ENCODE measurements at places on chromosomes 5 and 9.
A peak's percentile ranks its signal among the peaks of the same experiment; 100 is the strongest.

DNA sequence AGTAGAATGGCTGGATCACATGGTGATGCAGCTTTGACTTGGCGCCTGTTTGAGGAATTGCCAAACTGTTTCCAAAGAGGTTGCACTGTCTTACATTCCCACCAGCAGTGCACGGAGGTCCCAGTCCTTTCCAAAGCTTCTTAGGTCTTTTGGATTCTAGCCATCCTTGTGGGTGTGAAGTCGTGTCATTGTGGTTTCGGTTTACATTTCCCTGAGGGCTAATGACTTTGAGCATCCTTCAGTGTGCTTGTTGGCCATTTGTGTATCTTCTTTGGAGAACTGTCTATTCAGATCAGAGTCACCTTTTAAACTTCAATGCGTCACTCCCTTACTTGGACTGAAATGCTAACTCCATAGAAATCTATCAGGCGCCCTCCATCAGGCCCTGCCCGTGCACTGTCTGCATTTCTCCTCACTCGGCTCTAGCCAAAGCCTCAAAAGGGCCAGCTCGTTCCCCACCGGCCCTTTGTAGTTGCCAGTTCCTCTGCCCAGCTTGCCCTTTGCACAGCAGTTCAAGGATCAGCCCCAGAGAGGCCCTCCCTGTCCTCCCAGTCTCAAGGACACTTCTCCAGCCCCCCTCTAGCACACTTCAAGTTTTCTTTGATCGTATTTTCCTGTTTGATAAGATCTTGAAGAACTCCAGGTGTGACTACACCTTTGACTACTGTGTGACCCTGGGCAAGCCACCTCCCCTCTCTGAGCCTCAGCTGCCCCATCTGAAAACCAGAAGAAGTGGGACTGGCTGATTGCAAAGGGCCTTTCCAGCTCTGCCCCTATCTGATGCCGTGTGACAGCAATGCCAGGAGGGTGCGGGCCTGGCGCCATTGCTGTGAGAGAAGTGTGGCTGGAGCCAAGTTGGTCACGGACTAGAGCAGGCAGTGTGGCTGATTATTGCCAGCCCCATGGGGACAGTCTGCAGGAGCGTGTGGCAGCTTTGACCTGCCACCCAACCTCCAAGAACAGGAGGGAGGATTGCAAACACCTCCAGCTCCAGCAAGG is 5.6 kb downstream of the HRH2 start:
- DNase-seq: no peak

DNA sequence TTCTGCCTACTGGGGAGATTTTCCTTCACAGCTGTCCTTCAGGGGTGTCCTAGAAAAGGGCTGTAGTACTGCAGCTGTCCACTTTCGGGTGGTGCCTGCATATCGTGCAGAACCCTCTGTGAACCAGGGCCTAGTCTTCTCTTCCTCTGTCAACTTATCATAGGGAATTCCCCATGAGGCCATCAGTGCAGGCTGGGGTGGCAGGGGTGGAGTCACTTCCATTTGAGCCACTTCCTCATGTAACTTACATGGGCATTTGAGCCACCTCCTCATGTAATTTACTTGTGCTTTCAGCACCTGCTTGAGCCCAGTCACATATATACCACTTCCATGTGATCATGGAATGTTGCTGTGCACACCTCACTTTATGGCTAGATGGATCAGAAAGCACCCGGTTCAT is 742.0 kb upstream of the RGMB start:
- no peak for DNase-seq

DNA sequence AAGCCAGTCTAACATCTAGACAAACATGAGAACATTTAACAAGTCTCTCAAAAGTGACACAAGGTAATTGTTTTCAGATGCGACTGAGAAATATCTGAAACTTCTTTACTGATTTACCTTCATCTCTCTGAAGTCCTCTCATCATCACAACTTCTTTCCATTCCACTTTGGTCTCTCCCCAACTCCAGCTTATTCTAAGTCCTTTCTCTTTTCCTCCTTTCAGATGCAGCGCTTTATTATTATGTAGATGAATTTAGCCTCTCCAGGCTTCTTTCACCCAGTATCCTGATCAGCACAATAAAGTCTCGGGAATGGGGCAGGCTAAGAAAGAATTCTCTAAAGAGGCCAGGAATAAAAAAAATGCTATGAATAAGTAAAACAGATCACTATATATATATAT is 128.0 kb downstream of the KCTD16 start:
- no peak for DNase-seq

DNA sequence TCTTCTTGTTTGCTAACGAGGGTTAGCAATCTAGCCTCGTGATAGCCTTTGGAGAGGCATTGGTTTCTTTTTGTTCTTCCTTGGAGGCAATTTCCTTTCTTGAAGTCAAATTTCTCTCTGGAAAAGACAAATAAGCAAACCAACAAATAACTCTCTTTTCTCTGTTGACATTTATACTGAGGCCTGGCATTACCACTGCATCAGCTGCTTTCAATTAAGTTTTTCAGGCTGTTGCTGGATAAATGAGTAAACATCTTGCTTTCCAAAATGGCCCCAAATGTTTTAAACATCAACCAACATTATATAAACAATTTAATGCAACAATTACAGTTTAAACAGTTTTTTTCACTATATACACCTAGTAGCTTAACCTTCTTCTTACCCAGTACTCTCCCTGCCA is 264.4 kb downstream of the HTR1A start:
- no peak for DNase-seq

- DNase-seq: peak; percentile 78
Observed at GRCh38 chr9:99184475-99185347, 37.0 kb downstream of the ALG2 start.

GRCh38 chr5:131081374-131081773 is 83.7 kb downstream of the HINT1 start:
- DNase-seq: no peak

- DNase-seq: no peak
Observed at GRCh38 chr9:37645903-37646506, 4.7 kb upstream of the FRMPD1 start.

DNA sequence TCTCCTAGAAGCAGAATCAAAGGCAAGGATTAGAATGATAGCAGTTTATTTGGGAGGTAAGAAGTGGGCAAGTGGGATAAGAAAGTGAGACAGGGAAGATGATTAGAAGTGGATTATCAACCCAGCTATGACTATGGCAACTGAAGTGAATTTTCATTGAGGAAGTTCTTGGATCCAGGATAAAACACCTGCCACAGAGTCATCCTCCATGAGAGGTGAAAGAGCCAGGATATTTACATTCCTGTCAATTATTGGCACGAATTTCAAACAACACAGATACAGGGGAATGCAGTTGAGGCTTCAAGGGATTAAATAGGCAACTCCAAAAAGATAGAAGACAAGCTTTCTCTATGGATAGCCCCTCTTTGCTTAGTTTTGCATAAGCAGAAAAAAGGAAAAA is 31.8 kb upstream of the ZNF366 start:
- no peak for DNase-seq

DNA sequence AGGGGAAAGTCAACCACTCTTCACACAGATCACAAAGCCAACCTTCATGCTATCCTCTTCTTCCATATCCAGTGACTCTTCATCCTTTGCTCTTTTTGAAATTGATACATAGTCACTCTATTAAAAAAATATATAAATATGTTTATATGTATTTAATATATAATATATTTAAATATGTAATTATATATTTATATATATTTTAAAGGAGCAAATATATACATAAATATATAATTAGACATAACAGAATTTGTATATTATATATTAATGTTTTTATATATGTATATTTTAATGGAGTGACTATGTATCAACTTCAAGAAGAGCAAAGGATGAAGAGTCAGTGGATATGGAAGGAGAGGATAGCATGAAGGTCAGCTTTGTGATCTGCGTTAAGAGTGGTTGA is 374.9 kb downstream of the CDH9 start:
- no peak for DNase-seq

DNA sequence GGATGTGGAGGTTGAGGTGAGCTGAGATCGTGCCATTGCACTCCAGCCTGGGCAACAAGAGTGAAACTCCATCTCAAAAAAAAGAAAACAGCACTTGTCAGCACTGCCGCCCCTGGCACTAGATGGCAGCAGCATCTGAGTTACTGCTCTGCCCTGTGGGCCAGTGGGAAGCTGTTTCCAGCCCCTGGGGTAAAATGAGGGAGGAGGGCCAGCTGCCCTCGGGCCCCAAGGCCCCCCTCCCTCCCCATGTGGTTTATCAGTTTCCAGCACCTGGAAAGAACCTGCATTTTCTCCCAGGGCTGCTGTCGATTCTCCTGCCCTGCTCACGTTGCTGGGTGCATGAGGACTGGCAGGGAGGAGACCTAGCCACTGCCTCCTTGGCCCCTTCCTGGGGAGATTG is 13.2 kb upstream of the CEL start:
- DNase-seq: no peak

DNA sequence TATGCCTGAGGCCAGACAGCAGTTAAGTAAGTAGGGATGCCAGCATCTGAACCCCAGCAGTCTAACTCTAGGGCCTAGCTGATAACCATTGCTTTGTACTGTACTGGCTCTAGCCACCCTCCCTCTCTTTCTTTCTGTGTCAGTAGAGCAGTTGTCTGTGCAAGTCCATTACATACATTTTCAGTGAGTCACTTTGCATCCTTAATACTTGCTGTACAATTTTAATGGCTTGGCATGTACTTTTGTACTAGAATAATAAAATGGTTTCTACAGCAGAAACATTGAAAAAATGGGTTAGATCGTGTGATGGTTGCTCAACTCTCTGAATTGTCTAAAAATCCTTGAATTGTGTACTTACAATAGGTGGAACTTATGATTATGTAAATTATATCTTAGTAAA is 1.5 kb upstream of the TTC39B start:
- DNase-seq: no peak

DNA sequence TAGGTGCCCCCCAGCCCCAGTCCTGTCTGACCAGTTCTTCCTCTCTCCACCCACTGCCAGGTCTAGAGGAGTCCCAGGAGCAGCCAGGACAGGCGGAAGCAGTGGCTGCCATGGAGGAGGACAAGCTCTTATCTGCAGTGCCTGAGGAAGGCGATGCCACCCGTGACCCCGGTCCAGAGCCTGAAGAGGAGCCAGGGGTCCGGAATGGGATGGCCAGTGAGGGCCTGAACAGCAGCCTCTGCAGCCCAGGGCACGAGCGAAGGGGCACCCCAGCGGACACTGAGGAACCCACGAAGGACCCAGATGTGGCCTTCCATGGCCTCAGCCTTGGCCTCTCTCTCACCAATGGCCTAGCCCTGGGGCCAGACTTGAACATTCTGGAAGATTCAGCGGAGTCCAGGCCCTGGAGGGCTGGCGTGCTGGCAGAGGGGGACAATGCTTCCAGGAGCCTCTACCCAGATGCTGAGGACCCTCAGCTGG is 13.8 kb downstream of the PSD2 start:
- no peak for DNase-seq

GRCh38 chr9:109556061-109556460 is 58.0 kb upstream of the PTPN3 start:
- DNase-seq: no peak

DNA sequence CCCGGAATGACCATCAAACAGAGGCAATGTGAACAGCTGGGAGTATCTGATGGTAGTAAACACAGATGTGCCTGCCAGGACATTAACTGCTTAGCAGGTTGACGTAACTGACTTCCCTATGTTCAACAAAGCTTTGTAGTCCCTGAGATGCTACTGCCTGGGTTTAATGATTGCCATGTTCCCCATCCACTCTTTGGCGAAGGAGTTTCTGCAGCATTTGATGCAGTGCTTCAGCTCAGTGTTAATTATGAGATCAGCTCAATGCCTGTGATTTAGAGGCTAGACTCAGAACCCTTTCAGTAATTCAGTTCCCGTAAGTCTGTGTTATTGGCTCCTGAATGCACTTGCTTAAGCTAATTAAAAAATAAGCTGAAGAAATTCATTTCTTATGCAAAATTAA is 547.3 kb upstream of the ZNF608 start:
- DNase-seq: no peak

- no peak for DNase-seq
Observed at GRCh38 chr9:89342948-89343347, 24.6 kb downstream of the SECISBP2 start.

GRCh38 chr5:11491404-11492075 is 412.7 kb downstream of the CTNND2 start:
- no peak for DNase-seq

DNA sequence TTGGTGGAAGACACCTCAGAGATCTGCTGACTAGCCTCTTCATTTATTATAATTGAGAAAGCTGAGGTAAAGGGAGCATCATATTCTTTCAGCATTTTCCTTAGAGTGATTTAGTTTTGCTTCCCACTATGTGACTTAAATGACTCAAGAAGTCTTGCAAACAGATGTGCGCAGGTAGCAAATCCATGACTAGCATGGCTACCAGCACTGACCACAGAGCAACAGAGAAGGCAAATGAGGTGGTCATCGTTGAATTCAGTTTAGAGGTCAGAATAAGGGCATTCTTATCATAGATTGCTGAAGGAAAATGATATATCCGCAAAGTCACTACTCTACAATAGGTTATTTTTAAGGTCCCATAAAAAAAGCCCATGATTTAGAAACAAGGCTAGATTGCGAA is 162.2 kb downstream of the PIK3R1 start:
- no peak for DNase-seq

- no peak for DNase-seq
Observed at GRCh38 chr9:34513567-34514214, 9.1 kb downstream of the ENHO start.

DNA sequence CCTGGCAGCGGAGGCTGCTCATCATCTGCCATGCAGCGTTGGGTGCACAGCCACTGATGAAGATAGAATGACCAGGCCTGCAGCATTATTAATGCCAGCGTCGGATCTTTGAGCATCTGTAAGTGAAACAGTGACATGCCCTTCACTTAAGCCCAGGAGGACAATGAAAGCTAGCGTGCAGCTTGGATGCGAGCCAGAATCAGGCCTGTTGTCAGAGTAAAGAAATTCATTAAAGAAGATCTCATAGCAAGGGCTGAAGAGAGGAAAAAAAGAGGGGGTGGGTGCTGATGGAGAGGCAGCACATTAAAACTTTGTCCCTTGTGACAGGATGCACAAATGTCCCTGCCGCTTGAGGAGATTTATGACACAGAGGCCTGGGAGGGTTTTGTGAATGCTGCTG is 186.1 kb upstream of the MAST4 start:
- DNase-seq: peak; percentile 80

- DNase-seq: no peak
Observed at GRCh38 chr9:2907411-2907810, 63.5 kb upstream of the PUM3 start.

- DNase-seq: no peak
Observed at GRCh38 chr5:73336366-73336765, 112.2 kb downstream of the FOXD1 start.
